ENCODE measurements at places on chromosomes 5 and 9.
A peak's percentile ranks its signal among the peaks of the same experiment; 100 is the strongest.

DNA sequence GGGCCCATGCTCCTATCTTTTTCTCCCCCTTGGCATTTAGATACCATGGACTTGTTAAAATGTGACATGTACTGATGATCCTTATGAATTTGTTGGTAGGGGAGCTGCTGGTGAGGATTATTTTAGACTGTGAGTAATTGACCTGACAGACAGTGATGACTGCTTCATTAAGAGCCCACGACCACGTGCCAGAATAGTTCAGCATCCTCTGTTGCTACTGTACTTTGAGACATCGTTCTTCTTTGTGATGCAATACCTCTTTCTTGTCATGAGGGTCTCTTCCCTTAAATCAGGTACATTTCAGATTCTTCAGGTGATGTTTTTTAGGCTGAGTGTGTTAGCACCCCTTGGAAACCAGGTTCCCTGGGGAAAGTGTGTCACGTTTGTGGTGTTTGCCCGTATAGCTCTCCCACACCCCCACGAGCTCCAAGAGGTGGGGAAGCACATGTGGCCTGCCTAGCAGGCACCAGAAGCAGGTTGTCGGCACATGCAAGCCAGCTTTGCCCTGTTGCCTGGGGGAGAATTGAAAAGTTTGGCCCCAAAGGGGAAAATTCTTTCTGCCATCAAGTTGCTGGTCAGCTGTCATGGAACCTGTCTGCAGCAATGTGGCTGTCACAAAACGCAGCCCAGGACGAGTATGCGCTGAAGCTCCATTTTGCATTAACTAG is 25.1 kb downstream of the QRFP start:
- no peak for DNase-seq

DNA sequence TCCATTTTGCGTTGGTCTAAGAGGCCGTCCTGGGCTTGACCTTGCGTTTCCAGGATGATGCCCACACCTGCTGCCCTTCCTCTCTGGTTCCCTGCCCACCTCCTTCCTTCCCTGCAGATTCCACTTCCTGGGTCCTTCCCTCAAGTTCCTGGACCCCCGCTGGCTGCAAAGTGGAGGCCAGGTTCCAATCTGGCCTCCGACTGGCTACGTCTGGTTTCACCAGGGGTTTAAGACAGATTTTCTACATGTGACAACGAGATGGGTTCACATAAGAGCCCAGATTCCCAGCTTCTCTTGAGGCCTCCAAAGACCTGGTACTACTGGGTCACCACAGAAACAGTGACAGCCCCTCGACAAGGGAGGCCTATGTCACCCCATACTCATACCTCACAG is 2.1 kb downstream of the MGAT4B start:
- no peak for DNase-seq

- peak; percentile 25 for DNase-seq
Measured at GRCh38 chr9:21674894-21675293, 127.5 kb upstream of the MTAP start.

DNA sequence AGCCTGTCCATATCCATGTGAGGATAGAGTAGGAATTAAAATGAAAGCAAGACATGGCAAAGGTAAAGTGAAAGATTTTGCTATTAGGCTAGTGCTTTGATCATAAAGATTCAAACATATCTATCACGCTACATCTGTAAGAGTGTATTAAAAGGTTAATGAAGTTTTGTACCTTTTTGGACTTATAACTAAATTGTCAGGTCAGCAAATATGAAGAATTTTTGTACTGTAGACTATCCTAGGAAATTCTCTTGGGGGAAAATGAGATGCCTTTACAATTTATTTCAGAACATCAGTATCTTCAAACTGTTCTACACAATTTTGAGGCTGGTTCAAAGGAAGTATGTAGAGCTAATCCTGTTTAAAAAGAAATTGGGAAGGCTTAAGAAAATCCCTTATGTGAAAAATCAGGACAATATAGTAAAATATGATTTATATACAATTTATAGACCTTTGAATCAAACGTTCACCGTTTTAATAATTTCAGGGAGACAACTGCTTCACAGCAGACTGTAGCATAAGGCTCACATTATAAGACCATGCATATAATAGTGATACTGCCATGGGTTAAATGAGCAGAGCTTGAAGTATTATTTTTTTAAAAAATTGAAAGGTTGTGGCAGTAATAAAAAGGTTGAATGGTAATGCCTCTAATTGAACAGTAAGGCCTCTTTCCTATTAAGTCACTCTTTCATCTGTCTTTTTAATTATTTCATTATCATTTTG is 639.5 kb upstream of the ARRDC3 start:
- no peak for DNase-seq

DNA sequence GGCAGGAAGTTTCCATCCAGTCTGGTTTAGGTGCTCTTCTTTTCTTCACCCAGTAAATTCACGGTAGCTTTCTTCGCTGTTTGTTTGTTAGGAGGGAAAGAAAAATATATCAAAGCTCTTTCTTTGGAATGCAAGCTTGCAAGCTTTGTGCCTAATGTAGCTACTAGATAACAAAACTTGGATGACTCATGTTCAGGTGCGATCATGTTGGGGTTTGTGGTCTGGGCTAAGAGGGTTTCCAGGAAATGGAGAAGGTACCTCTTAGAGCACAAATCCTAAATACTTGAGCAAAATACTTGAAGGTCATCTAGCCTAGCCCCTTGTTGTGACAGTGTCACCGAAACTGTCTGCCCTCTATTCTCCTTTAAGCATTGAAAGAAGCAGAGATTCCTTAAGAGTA is 17.7 kb downstream of the SRP19 start:
- DNase-seq: no peak

GRCh38 chr5:1757511-1757910 is 42.1 kb downstream of the MRPL36 start:
- no peak for DNase-seq

- DNase-seq: no peak
Measured at GRCh38 chr5:1730487-1730847, 69.2 kb downstream of the MRPL36 start.

GRCh38 chr5:132046880-132047299 is 13.6 kb upstream of the IL3 start:
- no peak for DNase-seq

DNA sequence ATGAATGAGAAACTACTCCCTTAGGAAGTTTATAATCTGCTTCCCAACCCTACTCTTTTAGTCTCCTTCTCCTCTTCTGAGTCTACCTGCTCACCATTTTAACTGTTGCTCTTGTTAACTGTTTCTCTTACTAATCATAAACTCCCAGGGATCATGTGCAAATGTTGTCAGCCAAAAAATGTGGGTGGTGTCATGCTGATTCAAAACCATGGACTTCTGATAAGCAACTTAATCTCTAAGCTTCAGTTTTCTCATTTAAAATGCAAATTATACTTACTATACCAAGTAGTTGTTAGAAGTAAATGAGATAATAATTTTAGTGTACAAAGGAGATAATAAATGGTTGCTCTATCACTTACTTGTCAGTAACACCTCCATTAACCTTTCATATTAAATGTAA is 45.9 kb upstream of the TLX3 start:
- no peak for DNase-seq

GRCh38 chr5:93582677-93583438 is at the start of gene NR2F1:
TSS of gene NR2F1 (plus strand) at chr5:93583222. CDS start at chr5:93585024, 1,802 bp downstream.
- peak; percentile 73 for DNase-seq

DNA sequence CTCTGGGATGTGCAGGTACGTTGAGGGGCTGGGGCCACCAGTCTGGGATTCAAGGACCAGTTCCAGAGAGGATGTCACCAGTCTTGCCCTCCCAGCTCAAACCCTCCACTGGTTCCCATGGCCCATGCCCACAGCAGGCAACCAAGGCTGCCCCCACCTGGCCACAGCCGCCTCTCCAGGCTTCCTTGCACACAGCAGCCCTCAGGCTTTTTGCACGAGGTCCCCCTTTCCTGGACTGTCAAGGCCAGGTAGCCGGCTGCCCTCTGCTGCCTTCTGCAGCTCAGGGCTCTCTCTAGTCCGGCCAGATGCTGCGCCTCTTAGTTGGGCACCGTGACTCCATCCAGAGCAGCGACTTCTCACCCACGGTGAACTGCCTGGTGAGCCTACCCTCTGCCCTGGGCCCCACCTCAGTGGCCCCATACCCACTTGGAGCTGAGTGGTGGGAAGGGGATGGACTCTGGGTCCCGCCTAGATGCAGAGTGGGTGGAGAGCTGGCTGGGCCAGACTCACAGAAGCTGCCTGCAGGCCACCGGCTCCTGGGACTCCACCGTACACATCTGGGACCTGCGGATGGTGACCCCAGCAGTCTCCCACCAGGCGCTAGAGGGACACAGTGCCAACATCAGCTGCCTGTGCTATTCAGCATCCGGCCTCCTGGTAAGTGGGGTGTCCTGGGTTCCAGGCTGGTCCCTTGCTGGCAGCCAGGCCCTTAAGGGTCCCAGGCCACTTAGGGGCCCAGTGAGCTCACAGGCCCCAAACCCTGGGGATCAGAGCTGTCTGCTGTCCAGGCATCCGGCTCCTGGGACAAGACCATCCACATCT is 2.9 kb downstream of the WDR38 start:
- no peak for DNase-seq

DNA sequence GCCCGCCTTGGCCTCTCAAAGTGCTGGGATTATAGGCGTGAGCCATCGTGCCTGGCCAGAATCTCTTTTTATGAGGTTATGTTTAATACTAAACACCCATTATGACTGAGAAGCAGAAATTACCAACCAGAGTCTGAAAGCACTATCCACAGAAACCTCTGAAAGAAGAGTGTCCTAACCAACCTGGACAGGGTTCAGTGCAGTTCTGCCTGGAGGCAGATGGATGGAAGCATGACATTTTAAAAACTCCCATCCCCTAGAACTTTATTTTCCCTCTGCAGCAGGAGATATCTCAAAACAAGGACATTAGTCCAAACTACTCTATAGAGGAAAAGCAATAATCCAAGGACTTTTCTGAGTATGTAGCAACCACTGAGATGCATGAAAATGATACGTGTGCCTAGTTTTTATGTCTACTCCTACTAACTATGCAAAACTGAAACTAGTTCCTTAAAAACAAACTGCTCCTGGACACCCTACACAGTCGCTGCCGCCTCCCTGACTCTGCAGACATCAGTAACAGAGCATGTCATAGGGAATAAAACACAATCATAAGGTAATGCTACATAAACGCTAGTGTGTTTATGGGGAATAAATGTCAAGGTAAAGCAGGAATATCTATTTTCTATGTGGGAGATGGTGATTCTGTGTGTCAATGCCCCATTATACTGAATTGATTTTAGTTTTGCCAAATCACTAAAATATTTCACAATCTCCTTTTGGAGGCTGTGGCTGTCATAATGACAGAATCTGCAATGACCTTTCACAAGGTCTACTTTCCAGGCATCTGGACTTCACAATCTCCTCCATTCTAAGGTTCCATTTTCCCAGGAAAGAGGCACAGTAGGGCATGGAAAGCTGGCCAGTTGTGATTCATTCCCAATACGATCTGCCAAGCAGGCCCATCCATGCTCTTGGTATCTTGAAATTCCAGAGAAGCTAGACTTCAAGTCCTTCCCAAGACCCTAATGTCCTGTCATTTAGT is 122.8 kb downstream of the SIL1 start:
- DNase-seq: peak; percentile 45

DNA sequence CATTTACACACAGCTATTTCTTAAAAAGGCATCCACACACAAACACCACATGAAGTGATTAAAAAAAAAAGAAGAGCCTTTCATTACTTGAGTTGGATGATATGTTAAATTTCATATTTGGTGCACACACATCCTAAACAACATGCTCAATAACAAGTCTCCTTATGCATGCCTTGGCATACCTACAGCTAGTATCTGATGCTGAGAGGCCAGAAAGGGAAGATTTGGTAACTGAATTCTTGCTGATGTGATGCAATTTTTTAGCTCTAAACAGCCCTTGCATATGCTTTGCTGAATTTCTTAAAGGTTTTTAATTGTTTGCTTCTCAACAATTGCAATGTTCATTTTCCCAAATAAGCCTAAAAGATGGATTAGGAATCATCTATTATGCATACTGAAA is 338.8 kb downstream of the ARL15 start:
- DNase-seq: no peak

DNA sequence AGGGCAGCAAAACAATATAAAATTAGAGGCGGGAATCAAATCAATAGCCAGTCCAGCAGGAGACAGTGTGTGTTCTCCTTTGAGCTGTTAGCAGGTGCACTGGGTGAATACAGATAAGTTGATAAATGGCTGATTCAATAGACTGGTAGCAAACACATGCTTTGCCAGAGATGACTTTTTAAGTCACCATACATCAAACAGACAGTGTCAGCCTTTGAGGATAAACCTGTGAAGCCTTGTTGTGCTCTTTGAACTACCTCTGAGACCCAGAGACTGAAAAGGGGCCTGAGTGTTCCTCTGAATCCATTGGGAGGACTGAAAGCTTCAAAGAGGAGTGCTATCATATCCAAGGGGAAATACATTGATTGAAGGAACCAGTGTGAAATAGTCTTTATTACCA is 301.9 kb downstream of the RASEF start:
- no peak for DNase-seq

GRCh38 chr5:146313027-146313426 is 25.6 kb upstream of the POU4F3 start:
- DNase-seq: no peak

DNA sequence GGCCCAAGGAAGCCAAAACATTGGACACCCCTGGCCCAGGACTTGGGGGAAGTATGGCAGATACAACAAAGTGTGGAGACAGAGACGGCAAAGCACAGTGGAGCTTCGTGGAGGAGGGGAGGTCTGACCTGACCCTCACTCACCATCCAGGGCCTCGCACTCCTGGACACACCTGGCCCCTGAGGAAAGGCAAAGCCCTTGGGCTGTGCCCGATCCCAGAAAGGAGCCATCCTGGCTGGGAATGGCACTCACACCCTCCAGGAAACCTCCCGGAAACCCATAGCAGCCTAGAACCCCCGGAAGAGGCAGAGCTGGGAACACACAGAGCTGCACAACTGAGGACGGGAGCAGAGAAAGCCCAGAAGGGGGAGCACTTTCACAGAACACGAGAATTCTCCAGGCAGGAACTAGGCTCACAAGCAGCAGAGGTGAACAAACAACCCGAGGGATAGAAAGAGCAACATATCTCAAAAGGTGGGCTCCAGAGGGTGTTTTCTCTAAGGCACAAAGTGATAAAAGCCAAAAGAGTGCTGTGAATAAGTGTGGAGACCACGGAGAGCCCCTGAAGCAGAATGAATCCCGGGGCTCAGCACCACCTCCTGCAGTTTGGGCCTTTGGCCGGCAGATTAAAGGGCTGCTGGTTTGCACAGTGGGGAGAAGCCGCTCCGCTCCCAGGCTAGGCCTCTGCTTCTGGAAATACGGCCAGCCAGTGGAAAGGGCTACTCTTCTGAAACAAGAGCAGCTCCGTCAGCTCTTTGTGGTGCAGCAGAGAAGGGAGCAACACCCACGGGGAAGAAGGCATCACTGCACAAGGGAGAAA is 108.2 kb downstream of the UBE2R2 start:
- peak; percentile 64 for DNase-seq

GRCh38 chr9:136669791-136670464 is 7.2 kb downstream of the EGFL7 start:
- DNase-seq: no peak

DNA sequence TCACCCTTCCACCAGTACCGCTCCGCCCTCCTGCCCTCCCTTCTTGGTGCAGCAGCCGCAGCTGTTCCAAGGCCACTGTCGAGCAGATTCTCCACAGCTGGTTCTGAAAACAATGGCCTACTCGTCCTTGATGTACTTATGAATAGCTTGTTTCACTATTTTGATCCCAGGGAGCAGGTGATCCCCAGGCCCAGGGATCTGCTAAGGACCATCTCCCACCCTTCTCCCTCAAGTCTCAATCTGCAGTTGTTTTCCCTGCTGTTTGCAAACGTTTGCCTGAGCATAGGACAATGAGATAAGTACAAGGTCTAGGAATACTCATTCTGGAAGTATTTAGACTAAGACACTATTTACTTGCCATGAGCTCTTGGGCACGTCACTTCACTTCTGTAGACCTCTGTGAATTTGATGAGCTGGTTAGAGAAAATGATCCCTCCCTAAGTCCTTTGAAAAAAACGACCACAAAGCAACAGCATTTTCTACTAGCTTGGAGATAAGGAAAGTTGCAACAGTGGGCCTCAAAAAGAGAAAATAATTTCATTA is 1.8 kb downstream of the LURAP1L start:
- DNase-seq: peak; percentile 18
